ENCODE measurements at places on chromosomes 12 and 14.

DNA sequence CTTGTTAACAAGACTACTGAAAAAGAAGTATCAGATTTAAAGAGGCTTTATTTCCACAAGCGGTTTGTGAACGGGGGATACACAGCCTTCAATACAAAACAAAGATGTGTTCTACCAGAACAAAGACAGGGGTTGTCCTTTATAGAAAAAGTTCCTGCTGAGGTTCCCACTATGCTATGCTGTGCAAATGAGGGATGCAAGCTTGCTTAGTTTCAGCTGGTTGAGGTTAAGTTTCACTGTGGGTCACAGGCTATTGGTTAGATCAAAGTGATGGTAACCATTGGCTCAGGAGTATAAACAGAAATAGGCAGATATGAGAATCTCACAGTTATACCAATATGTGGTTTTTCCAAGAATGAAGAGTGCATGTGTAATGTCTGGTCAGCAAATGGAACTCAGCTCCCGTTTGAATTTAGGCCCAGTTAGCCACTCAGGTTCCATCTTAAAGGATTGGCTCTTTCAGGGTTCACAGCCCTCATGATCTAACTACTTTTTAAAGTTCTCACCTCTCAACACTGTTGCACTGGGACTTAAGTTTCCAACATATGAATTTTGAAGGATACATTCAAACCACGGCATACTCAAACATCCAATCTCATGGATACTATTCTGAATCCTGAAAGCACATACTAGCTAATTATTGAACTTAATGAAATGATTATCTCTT, 215.4 kb upstream of the DCN start:
- no peak for DNase-seq

- no peak for DNase-seq
These were observed 29.7 kb downstream of the CCDC85C start for GRCh38 chr14:99574099-99574880.

DNA sequence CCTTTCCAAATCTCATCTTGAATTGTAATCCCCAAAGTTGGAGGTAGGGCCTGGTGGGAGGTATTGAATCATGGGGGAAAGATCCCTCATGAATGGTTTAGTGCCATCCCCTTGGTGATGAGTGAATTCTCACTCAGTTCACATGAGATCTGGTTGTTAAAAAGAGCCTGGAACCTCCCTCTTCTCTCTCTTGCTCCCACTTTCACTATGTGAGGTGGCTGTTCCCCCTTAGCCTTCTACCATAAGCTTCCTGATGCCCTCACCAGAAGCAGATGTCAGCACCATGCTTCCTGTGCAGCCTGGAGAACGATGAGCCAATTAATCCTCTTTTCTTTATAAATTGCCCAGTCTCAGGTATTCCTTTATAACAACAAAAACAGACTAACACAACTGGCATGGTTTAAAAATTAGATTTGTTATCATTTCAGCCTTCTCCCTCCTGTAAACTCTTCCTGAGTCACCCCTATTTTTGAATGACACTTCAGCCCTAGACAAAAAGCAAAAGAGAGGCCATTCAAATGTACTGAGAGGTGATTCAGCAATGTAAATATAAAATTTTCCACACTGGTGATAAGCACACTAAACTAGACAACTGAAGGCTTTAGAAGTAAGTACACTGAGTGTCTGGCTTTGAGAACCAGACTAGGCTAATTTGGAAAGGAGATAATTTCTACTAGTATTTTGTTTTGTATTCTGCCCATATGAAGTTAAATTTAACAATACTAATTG, 212.1 kb upstream of the ABCD2 start:
- no peak for DNase-seq

- DNase-seq = no peak
These were observed 48.0 kb downstream of the ETNK1 start for GRCh38 chr12:22672951-22673350.

GRCh38 chr14:77979666-77980351, 179.9 kb downstream of the ADCK1 start:
- DNase-seq = no peak
